Non-pigmented ciliary epithelial cell (primary cell): ENCODE measurements at places on chromosomes 3 and 15.

GRCh38 chr3:149459491-149460059 lies 14.9 kb upstream of the TM4SF4 start:
- no peak for DNase-seq

- peak; percentile 87 for DNase-seq
Measured at GRCh38 chr3:11455956-11456355, 183.8 kb downstream of the ATG7 start.

DNA sequence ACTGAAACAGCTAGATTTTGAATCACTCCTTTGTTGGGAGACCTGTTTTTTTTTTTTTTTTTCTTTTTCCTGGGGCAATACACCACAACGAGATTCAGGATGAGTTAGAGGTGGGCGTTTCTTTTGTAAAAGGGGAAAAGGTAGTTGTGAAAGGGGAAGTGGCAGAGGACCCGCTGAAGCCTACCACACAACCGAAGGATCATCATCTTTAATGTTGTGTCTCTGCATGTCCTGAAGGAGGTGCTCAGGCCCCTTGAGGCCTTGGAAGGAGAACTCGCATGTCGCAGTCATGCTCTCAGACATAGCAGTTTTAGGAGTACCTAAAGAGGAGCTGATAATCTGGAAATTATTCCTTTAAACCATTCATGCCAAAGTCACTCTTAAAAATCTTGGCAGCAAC lies 137.9 kb upstream of the LRIG1 start:
- no peak for DNase-seq

DNA sequence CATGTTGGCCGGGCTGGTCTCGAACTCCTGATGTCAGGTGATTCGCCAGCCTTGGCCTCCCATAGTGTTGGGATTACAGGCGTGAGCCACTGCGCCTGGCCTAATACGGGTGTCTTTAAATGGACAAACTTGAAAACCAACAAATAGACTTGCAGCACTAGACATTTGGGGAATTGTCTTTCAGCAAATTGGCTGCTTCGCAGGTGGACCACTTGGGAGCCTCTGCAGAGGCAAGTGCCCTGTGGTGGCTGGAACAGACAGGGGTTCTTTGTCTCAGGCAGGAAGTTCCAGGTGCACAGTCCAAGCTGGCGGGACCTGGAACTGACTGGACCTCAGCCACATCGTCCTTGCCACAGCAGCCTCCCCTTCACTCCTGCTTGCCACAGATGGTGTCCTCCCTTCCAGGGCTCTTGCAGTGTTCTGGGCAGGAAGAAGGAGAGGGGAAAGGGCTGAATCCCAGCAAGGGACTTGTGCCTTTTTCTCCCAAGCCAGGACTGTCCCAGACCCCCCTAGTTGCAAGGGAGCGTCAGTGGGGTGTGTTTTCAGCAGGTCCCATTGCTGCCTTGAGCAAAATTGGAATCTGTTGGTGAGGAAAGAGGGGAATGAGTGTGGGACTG lies 94.3 kb downstream of the TBC1D2B start:
- no peak for DNase-seq

- no peak for DNase-seq
Measured at GRCh38 chr3:151611419-151611818, 122.3 kb upstream of the AADACL2 start.

GRCh38 chr3:127748754-127749327 lies 73.5 kb downstream of the MGLL start:
- no peak for DNase-seq

DNA sequence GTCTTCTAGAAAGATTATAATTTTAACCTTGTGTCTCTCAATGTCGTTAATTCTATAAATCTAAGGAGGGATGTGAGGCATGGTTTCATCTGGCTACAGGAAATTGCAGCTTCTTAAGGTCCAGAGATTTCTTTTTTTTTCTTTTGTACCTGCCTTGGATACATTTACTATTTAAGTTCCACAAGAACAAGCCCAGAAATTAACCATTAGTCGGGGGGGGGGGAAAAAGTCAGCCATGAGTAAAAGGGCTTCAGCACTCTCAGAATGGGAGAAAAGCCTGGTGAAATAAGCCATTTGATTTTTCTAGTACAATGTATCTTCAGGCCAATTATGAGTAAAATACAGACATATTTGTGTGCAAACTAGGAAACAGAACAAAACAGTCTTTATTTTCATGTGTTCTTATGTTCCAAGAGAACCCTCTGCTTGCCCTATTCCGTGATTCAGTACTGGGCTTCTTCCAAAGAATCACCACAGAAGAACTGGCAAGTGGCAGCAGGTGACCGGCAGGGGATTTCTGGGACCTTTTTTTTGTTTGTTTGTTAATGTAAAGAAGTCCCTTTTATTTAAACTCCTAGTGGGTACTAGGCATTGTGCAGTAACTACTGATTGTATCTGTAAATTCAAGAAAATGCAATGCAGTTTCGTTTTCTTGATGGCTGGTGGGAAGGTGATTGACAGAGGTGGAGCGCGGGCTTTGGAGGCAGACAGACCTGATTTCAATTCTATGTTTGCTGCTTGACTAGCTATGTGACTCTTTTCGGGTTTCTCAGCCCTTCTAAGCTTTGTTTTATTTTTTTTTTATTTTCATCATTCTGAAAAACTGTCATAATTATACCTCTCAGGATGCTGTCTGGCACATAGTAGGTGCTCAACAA lies 82.5 kb downstream of the PEX5L start:
- no peak for DNase-seq

GRCh38 chr3:19147905-19148767 lies at the start of gene KCNH8:
KCNH8 (plus strand) TSS chr3:19148510; CDS start chr3:19148720, 210 bp downstream.
- no peak for DNase-seq

DNA sequence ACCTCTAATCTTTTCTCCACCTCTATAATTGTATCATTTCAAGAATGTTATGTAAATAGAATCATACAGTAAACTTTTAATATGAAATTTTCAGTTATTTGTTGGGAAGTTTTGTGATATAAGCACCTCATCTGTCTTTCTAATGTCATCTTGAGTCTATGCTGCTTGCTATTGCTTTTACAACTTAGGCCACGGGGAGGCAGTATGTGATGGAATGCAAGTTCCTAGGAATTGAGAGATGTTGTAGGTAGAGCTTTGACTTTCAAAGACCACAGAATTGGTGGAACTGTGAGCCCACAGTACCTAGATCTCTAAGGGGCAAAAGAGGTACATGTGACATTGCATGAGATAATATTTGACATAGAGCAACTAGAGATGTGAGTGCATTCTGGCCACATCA lies 328.3 kb downstream of the MFSD1 start:
- no peak for DNase-seq

- DNase-seq, result no peak
Measured at GRCh38 chr15:49686599-49686998, 65.8 kb downstream of the DTWD1 start.

DNA sequence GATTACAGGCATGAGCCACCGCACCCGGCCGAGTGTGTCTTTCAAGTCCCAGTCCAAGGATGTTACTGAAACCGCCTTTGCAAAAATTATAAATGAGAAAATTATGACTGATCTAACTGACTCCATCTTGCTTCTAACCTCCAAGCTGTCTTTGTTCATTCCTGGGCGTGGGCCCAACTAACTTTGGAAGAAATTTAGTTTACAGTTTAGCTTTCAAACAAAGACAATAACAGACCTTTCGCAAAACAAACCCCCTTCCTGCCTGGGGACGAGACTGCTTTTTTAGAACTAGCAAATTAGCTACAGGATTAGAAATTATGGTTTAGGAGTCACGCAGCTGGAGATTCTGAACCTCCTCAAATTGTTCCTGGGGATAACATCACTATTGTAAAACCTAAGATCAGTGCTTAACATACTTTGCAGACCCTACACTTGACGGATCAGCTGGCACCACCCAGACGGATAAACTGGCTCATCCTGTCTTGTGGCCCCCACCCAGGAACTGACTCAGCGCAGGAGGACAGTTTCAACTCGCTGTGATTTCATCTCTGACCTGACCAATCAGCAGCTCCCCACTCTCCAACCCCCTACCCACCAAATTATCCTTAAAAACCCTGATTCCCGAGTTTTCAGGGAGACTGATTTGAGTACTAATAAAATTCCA lies 23.8 kb downstream of the NANOGP8 start:
- no peak for DNase-seq

- DNase-seq, result no peak
Measured at GRCh38 chr15:64583519-64583918, 123.1 kb downstream of the ZNF609 start.

GRCh38 chr3:114823061-114823460 lies 324.0 kb downstream of the ZBTB20 start:
- no peak for DNase-seq

DNA sequence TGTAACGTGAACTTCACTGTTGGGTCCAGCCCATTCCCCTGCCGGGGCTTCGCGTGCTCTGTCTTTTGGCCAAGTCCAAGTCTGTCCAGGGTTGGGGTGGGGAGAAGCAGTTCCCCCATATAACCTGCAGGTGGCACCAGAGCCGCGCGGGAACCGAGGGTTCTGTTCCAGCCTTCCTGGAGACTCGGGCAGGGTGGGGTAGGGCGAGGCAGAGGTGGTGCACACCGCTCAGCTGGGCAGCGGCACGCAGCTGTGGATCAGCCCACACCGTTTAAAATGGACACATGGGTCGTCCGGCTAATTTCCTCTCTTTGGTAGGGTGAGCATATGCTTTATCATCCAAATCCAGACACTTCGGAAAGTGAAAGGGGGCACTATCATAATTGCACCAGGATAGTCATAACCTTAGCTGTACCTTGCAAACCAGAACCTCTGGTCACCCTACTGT lies 118.1 kb downstream of the TBC1D2B start:
- DNase-seq, result no peak

DNA sequence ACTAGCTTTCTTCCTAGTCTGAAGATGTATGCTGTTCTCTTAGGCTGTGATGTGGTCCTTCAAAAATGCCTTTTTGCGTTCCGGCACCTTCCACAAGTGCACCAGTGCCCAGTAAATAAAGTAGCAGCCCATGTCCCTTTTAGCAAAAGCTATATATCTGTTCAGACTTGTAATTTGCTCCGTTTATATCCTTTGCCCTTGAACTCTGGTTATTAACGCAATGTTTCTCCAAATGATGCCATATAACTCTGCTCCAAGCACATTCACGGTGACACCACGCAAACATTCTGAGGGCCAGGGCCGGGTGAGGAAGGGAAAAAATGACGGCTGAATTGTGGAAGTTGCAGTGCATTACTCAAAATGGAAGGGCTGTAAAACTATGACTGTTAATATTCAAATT lies 1001.1 kb upstream of the NR2F2 start:
- DNase-seq, result no peak

DNA sequence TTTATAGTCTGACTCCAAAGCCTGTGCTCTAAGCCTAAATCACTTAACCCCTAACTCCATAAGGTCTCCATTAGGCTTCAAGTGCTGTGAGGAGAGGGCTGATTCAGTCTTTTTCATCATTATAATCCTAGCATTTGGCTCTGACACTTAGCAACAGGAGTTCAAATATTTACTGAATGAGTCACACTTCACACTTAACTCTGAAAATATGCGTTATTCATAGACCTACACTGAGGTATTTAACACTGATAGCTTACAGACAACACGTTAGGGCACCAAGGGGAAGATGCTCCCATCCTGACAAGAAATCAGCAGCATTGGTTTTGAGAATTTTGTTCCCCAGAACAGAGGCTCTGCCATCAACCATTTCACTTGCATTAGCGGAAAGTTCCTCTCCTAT lies 53.5 kb downstream of the MSL2 start:
- peak; percentile 71 for DNase-seq

DNA sequence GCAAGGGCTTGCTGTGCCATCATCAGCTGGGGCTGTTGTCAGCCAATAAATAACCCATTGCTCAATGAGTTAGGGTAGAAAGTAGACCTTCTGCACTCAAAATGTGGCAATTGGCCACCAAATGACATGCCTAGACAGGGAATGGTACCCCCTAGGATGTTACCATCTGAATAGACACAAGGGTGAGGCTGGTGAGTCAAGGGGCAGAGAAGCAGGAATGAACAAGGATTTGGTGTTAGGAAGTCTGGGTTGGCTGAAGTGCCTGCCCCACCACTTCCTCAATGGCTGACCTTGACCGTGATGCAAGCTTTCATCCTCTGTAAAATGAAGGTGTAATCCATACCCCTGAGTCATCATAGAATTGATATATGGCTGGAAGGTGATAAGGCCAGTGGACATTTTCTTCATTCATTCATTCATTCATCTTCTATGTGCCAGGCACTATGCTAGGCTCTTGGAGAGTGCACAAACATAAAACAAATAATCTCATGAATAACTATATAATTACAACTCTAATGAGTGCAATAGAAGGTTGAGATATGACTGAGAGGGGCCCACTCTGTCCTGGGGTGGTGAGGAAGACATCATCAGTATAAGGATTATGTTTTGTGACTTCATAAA lies 4.4 kb upstream of the CA12 start:
- no peak for DNase-seq

DNA sequence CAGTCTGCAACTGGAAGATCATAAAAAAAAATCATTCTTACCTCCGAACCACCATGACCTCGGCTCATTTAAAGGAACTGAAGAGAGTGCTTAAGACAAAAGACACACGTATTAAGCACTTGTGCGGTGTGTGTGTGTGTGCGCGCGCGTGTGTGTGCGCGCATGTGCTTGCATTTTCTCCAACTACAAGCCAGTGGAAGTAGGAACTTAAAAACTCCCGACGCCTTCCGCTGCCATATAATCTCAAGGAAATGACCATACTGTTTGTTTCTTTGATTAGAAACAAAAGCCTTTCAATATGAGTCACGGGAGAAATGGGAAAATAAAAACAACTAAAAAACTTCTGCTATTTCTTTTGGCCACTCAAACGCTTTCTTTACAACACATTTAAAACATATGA lies 32.4 kb downstream of the FRMD4B start:
- DNase-seq, result no peak
